SJSA1 (cell line): ENCODE measurements at places on chromosomes 11 and 22. TPM values are rescaled to one million over a fixed set of nuclear protein-coding genes. Genes with fewer than 3 reads are reported as not detected.

DNA sequence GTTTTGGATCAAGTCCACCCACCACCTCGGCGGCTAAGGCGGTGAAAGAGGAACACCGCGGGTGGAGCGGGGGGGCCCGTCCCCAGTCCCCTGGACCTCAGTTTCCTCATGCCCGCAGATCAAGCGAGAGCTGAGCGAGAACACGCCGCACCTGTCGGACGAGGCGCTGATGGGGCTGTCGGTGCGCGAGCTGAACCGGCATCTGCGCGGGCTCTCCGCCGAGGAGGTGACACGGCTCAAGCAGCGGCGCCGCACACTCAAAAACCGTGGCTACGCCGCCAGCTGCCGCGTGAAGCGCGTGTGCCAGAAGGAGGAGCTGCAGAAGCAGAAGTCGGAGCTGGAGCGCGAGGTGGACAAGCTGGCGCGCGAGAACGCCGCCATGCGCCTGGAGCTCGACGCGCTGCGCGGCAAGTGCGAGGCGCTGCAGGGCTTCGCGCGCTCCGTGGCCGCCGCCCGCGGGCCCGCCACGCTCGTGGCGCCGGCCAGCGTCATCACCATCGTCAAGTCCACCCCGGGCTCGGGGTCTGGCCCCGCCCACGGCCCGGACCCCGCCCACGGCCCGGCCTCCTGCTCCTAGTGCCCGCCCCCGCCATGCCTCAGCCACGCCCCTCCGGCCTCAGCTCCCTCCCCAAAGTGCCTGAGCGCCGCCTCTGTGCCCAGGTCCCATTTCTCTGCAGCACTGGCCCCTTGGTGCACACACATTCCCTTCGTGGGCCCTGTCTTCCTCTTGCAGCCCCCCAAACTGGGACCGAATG is 12.7 kb downstream of the MAFF start:
- peaks cover 61% of the 10 kb centered on the region for H3K36me3 ChIP-seq
- no peak for DNase-seq
- H3K4me3 ChIP-seq, result no peak overlapping the region
- no peak overlapping the region for H3K27ac ChIP-seq
- no peaks in the 10 kb centered on the region for H3K27me3 ChIP-seq

DNA sequence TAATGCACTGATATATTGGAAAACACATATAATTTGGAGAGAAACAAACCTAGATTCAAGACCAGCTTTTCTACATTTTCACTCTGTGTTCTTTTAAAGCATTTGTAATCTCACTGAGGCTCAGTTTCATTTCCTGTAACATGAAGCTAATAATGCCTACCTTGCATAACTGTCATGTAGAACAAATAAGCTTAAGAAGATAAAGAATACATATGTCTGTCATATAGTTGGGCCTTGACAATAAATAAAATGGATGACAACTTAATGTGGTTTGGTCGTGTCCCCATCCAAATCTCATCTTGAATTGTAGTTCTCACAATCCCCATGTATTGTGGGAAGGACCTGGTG is 35.2 kb upstream of the FIBIN start:
- no peaks in the 10 kb centered on the region for H3K27me3 ChIP-seq
- H3K36me3 ChIP-seq, result no peaks in the 10 kb centered on the region
- no peak overlapping the region for H3K4me3 ChIP-seq
- DNase-seq, result no peak
- no peak overlapping the region for H3K27ac ChIP-seq

The PTPN5 gene
- not detected in 2 replicates for total RNA-seq

The DLAT gene
- 18.4 and 26.6 TPM in 2 replicates for total RNA-seq

The GNB1L gene
- 12.2 and 17.7 TPM in 2 replicates for total RNA-seq

The TOB2 gene
- 13.0 and 17.9 TPM in 2 replicates for total RNA-seq
